ENCODE measurements at places on chromosomes 2 and 18.

- no peak for DNase-seq
These were observed 26.8 kb downstream of the SMAD7 start for GRCh38 chr18:48923746-48924629.

GRCh38 chr2:157592374-157592773 is 36.3 kb downstream of the ACVR1C start:
- no peak for DNase-seq

- no peak for DNase-seq
These were observed 240.2 kb downstream of the FSIP2 start for GRCh38 chr2:185978634-185979407.

DNA sequence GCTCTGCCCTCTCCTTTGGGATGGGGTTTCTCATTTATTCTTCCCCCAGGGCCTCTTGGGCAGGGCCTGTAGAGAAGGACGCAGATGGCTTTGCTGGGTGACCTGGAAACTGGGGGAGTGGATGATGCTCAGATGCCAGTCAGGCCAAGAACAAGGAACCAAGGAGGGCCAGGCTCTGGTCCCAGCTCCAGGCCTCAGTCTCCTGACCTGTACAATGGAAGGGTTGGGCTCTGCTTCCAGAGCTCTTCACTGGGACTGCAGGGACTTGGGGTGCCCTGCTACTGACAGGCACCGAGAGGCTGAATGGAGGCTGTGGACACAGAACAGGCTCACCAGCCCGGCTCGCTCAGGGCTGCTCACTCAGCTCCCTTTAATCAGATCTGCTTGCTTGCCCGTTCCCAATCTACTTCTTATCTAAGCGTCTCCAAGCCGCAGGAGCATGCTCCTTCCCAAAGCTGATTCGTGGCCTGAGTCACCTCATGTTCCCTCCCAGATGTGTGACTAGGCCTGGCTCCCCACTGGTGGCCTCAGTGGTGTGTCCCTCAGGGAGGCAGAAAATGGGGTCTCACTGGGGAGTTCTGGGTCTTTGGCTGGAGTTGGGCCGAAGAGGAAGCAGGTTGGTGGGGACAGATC is 82.6 kb upstream of the ODC1 start:
- no peak for DNase-seq
